ENCODE measurements at places on chromosomes 2 and 18.
A peak's percentile ranks its signal among the peaks of the same experiment; 100 is the strongest.

GRCh38 chr2:188345426-188345825, 53.8 kb downstream of the GULP1 start:
- peak; percentile 69 for DNase-seq

GRCh38 chr2:27735263-27735904, 36.1 kb upstream of the MRPL33 start:
- peak; percentile 79 for DNase-seq

GRCh38 chr2:189821953-189822748, 37.9 kb downstream of the PMS1 start:
- peak; percentile 55 for DNase-seq

GRCh38 chr2:212135739-212136138, 402.9 kb downstream of the ERBB4 start:
- no peak for DNase-seq

- DNase-seq: no peak
Measured at GRCh38 chr2:221486106-221486505, 86.0 kb downstream of the EPHA4 start.

GRCh38 chr2:55120634-55121359, 70.5 kb upstream of the RTN4 start:
- DNase-seq: peak; percentile 85

DNA sequence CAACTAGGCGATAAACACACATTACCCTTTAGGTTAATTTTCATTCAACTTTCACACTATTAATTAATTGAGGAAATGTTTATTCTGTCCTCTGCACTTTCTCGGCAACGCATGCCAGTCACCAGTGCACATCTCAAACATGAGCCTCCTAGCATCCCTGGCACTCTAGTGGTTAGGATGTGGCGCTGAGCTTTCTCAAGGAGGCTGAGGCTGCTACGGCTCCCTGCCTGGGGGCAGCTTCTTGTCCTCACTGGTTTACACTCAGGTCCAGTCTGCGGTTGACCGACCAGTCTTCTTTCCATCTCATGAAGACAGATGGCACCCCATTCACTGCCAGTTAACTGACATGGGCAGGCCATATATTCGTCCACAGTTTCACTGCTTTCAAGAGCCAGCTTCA, 463.4 kb downstream of the EIPR1 start:
- no peak for DNase-seq

- DNase-seq: peak; percentile 83
Measured at GRCh38 chr2:36597532-36598377, at the start of gene FEZ2. Gene FEZ2 (minus strand): TSS chr2:36598168. CDS start chr2:36598142, 26 bp downstream.

- DNase-seq: peak; percentile 44
Measured at GRCh38 chr2:2455151-2455550, 124.1 kb upstream of the MYT1L start.

DNA sequence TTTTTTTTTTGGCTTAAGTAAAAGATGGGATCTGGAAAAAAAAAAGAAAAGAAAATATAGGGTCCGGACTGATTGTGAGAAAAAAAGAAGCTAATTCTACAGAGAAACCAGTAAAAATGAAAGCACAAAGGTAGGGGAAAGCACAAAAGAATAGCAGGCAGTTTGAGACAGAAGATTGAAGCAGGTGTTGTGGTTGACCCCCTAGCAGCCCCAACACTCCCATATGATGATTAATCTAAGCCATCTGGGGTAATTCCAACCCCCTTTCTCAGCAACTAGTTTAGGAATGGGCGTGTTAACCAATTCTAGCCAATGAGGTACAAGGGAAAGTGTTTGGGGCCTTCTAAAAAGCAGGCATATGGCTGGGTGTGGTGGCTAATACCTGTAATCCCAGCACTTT, 77.0 kb downstream of the MBD2 start:
- peak; percentile 22 for DNase-seq

GRCh38 chr2:130371723-130372054, 15.8 kb downstream of the PTPN18 start:
- no peak for DNase-seq

DNA sequence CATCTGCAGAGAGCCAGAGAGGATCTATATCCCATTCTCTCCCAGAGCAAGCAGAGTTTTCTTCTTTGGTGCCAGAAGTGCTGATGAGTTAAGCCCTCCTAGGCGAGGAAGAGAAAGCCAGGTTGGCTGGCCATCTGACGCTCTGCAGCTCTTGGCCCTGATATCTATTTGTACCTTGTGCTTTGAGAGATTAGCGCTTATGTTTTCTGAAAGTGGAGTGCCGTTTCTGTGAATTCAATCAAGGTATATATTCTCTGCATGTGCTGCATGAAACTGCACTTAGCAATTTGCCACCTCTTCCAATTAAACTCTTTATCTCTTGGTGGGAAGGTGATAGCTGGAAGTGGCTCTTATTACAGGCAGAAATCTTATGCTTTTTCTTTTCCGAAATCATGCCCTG, 177.5 kb downstream of the LPIN1 start:
- DNase-seq: no peak

- no peak for DNase-seq
Measured at GRCh38 chr2:33670392-33670937, 71.4 kb upstream of the FAM98A start.

- DNase-seq: peak; percentile 5
Measured at GRCh38 chr18:29028560-29028959, 851.6 kb upstream of the CDH2 start.

DNA sequence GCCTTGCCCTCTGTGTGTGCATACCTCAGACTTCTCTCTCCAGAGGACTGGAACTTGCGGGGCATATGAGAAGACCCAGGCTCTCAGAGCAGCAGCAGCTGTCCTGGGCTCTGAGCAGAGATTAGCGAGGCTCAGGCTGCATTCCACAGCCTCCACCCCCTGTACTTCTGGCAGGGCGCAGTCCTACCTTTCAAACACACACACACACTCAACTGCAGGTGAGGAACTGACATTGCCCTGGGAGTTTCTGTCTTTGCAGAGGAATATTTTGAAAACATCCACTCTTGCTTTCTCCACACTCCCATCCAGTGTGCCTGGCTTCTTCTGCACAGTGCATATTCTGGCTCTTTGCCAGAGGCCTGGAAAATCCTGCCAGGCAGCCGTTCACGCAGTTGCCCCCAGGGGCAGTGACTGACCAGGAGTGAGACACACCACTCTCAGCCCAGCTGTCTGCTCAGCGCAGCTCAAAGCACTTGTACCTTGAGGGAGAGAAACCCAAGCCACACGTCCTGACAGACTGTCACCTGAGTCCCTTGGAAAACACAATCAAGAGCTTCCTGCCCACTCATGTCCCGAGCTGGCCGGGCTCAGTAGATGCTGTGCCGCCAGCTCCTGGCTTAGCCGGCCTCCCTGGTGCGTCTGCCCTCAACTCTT, 460.8 kb downstream of the RNF144A start:
- DNase-seq: peak; percentile 4

DNA sequence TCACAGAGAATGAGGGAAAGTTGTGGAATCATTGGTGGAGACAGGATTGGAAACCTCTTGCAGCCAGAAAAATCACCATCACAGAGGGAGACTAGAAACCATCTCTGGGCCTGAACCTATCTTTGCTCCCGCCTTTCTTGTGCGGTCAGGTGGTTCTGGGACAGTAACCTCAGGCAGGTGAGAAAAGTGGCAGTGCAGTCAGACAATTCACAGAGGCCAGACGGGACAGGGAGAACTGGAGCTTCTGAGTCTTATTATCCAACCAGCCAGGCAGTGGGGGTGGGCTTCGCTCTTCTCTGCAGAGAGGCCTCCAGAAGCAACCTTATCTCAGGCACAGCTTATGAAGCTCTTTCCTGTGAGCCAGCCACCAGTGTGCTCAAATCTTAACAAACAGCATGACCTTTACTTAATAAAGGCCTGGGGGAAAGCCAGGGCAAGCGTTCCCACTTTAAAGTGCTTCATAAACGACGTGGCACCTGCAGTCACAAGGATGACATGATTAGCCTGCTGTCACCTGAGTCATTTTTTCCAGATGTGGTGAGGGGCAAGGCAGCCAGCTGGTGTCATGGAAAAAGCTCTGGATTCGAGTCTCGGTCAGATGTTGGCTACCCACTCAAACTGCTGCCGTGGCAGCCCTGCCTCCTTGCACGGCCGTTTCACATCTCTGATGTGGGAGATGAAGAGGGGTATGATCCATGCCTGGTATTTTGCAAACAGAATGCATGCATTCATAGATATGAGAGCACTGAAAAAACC, 109.7 kb downstream of the B3GNT2 start:
- no peak for DNase-seq

GRCh38 chr2:47631792-47632398, 151.1 kb upstream of the MSH6 start:
- peak; percentile 74 for DNase-seq

- no peak for DNase-seq
Measured at GRCh38 chr2:177316756-177317155, 52.2 kb upstream of the NFE2L2 start.

DNA sequence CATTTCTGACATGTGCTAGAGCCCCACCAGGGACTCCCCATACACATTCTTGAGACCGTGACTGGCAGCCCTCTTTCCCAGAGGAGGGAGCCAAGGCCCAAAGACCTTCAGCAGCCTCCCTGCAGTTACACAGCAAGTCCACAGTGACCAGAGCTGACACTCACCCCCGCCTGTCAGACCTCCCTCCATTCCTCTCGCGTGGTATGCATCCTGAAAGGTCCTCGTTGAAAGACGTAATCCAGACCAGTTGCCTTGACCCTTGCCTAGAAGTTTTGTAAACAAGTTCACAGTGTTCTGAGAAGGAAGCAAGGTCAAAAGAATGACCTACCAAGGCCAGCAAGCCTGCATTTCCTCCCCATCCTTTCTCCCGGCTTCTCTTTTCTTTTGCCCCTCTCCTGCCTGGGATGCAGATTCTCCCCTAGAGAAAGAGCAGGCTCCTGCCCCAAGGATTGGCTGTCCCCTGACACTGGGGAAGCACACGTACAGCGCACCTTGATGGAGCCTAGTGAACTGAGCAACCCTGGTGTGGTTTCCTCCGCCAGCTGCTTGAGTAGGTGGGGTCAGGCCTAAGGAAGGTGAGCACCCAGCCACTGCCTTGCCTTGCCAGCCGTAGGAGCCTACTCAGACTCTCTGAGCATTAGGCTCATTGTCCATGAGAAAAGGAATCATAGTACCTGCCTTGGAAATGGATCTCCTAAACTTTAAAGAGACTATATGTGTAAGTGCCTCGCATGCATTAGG, 18.3 kb downstream of the TRIB2 start:
- no peak for DNase-seq

DNA sequence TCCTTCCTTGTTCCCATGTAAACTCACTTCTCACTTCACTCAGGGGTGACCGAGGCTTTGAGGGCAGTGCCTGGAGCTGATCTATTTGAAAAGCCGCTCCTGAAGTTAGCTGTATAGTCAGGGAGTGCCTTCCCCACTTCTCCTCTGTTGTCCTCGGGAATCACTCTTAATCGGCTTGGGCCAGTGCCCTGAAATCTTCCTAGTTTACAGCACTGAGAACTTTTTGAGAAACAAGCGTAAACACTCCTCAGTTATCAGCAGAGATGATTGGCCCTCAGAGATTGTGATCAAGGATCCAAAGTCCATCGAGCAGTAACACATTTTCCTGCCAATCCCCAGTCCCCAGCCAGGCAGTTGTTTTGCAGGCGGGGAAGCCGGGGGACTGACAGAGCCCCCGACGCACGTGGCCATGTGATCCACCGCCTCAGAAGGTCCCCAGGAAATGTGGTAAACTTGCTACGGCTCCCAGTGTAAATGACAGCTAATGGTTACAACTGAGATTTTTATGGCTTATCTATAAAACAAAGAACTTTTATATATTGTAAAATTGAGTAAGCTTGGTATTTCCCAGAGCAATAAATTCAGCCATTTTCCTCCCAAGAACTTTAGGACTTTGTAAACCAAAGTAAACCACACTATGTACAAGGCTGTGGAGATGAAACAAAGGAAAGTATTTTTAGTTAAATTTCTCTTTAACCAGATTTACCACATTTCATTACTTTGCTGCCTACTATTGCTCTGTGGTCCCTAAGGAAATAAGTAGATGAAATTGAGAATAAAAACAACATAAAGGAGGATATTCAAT, 53.5 kb downstream of the C18orf63 start:
- no peak for DNase-seq

DNA sequence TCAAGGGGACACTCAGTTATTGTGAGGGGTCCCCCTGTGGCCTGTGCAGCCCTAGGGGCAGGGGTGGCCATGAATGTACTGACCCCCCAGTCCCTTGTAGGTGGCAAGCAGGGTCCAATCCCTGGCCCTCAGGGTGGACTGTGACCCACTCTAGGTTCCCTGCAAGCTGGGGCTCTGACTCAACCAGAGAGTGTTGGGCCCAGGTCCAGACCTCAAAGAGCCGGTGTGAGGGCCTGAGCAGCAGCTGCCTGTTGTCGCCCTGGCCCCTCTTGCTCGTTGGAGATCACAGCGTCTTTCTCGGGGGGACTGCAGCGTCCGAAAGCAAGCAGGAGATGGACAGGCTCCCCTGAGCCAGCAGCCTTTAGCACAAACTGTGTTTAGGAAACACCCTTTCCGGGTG, 66.8 kb upstream of the ATG16L1 start:
- no peak for DNase-seq

DNA sequence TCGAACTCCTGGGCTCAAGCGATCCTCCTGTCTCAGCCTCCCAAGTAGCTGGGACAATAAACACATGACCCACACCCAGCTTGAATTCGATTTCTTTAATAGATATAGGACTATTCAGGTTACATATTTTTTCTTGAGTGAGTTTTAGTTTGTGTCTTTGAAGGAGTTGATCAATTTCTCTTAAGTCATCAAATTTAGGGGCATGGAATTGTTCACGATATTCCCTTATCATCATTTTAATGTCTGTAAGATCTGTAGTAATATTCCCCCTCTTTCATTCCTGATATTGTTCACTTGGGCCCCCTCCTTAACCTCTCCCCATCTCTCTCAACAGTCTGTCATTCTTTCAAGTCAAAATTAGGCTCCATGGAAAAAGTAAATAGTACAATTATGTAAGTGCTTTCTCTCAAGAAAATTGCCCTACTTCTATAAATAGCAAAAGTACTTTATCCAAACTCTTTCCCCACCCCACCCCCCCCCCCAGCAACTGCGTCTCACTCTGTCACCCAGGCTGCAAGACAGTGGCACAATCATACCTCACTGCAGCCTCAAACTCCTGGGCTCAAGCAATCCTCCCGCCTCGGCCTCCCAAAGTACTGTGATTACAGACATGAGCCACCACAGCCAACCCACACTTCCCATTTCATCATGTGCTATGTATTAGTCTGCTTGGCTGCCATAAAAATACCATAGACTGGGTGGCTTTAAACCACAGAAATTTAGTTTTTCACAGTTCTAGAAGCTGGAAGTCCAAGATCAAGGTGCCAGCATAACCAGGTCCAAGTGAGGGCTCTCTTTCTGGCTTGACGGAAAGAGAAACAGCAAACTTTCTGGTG, 20.1 kb downstream of the WDR33 start:
- peak; percentile 25 for DNase-seq

- DNase-seq: no peak
Measured at GRCh38 chr2:120132691-120133090, 90.5 kb downstream of the TMEM185B start.

- no peak for DNase-seq
Measured at GRCh38 chr18:24633121-24633520, 172.7 kb downstream of the HRH4 start.

GRCh38 chr18:57542126-57542525, 44.4 kb downstream of the FECH start:
- DNase-seq: peak; percentile 72
